Naive B cell (primary cell): ENCODE measurements at places on chromosomes 16 and 17.

DNA sequence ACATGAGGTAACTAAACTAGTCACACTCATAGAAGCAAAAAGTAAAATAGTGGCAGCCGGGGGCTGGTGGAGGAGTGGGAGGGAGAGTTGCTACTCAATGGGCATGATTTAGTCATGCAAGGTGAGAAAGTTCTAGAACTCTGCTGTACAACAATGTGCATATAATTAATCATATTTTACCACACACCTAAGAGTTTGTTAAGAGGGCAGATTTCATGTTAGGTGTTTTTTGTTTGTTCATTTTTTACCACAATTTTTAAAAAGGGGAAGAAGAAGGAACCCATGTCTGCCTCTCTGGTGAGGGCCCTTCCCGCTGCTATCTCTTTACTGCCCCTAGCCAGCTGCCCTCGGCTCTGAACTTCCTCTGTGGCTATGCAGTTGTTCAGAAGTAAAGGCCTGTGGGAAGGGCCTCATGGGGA lies 11.2 kb downstream of the CD300LB start:
- no peak for DNase-seq

DNA sequence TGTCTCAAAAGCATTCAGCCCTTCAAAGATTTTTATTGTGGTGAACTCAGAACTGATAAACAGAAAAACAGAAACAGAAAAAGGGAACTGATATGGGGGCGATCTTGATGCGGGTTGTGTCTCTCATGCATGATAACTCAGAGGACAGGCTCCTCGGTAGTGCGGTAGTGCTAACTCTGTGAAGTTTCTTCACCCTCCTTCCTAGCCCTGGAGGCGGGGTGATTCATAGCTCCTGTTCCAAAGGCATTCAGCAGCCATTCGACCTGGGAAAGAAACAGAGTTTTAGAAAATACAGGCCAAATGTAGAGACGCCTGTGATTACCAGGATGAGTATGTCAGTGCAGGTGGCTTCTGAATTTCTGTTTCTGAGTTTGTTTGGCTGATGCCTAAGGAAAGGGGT lies 5.5 kb upstream of the MAF start:
- DNase-seq = peak; percentile 14

DNA sequence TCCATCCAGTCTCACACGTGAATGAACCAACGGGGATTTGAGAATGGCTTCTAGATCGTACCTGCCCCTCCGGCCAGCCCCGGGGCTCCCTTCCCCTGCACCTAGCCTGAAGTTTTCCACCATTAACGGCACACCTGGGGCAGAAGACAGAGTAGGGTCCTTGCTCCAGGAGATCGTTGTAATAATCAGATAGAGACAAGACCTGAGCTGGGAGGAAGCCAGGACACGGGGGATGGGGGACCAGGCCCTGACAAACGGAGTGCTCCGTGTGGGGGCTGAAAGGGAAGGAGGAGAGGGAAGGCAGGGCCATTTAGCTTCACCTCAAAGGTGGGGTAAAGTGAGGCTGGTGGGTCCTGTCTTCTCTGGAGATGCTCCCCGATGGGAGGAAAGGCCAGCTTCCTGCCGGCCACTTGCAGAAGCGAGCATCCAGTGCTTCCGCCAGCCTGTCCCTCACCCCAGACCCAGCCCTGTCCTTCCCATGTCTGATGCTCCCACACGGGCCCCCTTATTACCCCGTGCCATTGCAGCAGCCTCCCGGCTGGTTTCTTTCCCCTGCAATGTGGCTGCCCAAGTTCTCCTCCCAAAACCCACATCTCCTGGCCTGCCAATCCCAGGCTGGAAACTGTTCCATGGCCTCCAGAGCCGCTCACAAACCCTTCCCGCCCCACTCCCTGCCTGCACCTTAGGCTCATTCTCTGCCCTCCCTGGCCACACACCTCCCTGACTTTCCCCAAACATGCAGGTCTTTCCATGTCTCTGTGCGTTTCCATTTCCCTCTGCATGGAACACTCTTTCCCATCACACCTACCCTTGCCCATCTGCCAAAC lies 79.3 kb downstream of the MRC2 start:
- DNase-seq = no peak

- no peak for DNase-seq
Observed at GRCh38 chr16:83624429-83625120, 183.2 kb upstream of the HSBP1 start.

DNA sequence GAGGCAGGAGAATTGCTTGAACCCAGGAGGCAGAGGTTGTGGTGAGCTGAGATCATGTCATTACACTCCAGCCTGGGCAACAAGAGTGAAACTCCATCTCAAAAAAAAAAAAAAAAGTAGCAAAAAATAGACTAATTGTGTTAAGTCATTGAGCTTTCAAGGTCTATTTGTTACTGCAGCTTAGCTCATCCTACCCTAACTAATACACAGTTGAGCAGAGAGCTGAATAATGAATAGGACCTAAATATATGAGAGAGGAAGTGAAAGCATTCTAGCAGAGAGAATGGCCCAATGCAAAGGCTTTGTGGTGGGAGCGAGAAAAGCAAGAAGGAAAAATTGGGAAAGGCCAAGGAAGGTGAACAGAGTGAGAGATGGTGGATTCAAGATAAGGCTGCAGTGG lies 128.3 kb downstream of the AXIN2 start:
- DNase-seq = no peak

DNA sequence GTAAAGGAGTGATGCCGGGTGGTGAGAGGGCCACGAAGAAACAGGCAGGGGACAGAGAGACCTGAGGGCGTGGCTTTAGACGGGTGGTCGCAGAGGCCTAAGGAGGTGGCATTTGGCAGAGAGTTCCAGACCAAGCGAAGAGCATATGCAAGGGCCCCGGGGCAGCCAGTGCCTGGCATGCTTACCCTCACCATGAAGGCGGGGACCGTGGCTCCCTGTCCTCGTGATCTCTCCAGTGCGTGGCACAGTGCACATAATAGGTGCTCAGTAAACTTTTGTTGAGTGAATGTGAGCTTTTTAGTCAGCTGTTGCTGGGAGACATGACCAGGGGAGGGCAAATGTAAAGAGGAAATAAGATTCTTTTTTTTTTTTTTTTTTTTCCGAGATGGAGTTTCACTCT lies 245.6 kb upstream of the GSE1 start:
- DNase-seq = no peak

- DNase-seq = no peak
Observed at GRCh38 chr16:57354311-57354710, 4.3 kb upstream of the CCL22 start.

DNA sequence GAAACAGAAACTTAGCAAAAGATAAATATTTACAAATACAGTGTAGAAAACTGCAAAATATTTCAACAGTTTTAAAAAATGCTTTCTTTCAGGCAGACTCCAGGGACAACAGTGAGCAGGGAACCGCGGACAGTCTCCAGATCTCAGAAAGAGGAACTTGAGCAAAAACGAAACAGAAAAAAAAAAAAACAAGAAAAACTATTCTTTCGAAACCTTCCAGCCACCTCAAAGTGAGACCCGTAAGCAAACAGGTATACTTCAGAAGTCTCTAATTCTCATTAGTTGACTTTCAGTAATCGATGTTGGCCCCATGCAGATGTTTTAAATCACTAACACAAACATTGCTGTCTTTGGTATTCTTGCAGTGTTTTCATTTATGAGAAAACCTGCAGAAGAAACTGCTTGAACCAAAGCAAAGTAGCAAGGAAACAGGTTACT lies 15.7 kb upstream of the CCL1 start:
- peak; percentile 44 for DNase-seq

- no peak for DNase-seq
Observed at GRCh38 chr17:40472733-40473452, 28.5 kb downstream of the TNS4 start.

GRCh38 chr17:37131669-37132611 lies 183.2 kb downstream of the AATF start:
- no peak for DNase-seq

- DNase-seq = no peak
Observed at GRCh38 chr16:61105544-61105943, 930.7 kb downstream of the CDH8 start.

DNA sequence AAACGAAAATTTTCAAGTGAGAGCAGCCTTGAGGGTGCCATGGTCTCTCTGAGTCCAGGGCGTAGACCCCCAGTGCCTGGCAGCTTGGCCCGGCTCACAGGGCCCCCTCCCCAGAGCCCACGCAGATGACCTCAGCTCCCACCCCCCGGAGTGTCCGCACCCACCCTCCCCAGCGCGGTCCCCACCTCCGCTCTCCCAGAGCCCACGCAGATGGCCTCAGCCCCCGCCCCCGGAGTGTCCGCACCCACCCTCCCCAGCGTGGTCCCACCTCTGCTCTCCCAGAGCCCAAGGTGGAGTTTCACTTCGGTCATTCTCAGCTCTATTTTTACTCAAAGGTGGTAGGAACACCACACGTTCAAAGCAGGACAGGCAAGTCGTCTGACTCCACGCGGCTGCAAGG lies 13.9 kb downstream of the ABR start:
- no peak for DNase-seq

DNA sequence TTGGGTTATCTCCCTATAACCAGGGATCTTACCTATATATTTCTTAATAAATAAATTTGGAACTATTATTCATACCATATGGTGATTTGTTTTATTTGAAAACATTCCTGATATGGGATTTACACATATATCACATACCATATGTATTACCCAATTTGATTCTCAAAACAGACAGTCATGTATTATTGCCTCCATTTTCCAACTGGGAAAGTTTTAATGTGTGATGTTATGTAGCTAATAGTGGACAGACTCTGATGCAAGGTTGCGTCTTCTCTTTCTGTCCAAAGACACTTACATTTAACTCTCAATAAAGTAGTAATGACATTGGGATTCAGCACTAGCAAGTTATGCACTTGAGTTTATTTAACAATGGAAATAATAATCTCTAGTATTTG lies 1.1 kb downstream of the KRTAP9-9 start:
- no peak for DNase-seq

- DNase-seq = no peak
Observed at GRCh38 chr16:2487517-2487842, 12.6 kb downstream of the TBC1D24 start.

DNA sequence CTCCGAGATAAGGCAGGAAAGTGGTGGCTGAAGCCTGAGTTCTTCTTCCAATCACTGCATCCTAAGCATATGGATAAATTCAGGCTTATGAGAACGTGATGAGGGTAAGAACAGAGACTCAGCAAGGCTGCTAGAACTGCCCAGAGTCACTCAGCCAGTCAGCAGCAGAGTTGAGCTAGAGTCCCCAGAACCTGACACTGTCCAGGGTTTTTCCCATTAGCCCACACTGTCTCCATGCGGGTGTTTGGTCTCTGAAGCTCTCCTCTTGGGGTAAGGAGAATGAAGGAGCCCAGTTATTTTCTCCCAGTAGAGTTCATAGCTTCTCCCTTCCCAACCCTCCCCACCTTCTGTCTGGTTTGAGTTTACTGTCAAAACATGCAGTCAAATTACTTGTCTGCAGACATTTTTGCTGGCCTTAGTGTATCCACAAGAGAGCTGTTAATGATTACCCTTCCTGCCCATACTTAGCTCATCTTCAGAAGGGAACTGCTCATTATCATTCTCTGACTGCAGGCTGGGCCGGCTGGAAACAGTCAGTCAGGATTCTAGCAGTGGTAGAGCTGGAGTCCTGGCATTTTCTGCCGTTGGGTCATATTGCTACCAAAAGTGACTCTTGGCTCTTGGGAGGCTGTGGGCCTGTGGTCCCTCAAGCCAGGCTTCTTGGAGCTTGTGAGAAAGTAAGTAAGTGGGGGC lies 460.0 kb downstream of the HS3ST3B1 start:
- no peak for DNase-seq

- no peak for DNase-seq
Observed at GRCh38 chr17:37541880-37542660, 52.4 kb downstream of the DUSP14 start.

GRCh38 chr17:27891841-27892240 lies 1.3 kb downstream of the LYRM9 start:
- DNase-seq = no peak

DNA sequence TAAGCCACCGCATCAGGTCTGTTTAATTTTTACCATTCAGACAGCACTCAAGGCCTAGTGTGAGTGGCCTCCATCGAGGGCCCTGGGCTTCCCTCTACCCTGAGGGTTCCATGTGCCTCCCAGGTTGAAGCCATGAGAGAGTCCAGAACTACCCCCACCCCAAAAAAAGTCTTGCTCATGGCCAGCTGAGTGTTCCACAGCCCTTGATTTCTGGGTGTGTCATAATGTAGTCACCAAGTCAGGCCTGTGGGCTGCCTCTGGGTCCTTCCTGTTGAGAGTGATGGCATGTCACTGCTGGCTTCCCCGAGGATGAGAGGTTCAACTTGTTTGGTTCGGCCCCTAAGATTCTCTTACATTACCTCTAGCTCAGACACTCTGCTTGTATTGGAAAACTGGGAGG lies 100.6 kb downstream of the PITPNC1 start:
- DNase-seq = no peak

- no peak for DNase-seq
Observed at GRCh38 chr17:1958134-1958881, 66.8 kb downstream of the RTN4RL1 start.

DNA sequence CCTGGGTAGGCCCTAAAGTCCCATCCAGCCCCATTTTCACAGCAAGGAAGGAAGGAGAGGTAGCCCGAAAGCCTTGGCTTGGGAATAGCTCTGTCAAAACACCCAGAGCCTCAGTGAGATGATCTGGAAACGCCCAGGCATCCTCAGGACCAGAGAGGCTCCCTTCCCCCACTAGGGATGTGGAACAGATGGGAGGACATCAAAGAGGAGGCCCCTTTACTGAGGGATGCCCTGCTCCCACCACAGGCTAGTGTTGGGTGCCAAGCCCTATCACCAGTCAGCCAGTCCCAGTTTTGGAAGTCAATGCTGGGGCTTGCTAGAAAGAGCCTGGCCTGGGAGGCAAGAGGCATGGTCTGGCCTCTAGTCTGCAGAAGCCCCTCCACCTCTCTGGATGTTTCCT lies 4.7 kb downstream of the TPPP3 start:
- no peak for DNase-seq

- no peak for DNase-seq
Observed at GRCh38 chr16:52141871-52142270, 405.1 kb downstream of the TOX3 start.

DNA sequence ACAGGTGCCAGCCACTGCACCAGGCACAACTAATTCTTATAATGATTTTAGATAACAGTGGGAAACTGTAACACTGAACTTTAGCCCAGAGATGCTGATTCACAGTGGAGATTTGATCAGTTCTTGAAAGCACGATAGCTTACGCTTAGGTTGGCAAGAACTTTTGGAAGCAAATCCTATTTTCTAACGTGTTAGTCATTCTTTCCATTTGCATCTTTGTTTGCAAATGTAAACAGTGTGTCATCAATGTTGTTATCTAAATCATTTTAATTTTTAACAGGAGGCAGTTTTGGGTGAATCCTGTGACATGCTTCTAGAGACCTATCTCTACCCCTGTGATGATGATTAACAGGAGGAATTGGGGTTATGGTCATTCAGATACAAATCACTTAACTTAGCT lies 35.7 kb upstream of the GNA13 start:
- DNase-seq = no peak
